ENCODE measurements at places on chromosomes 6 and 20.

DNA sequence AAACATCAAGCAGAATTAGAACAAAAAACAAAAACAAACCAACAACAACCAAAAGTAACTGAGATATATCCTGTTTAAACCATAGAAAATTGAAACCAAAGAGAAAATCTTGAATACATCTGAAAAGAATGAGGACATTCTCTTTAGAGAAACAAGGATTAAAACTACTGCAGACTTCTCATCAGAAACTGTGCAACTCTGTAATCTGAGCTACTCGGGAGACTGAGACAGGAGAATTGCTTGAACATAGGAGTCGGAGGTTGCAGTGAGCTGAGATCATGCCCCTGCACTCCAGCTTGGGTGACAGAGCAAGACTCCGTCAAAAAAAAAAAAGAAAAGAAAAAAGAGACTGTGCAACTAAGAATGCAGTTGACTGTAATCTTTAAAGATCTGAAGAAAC, 153.4 kb downstream of the SYNDIG1 start:
- DNase-seq, result no peak

GRCh38 chr6:154950979-154951344, 44.2 kb upstream of the TIAM2 start:
- no peak for DNase-seq

- DNase-seq, result no peak
Observed at GRCh38 chr6:151257985-151258445, 18.2 kb downstream of the AKAP12 start.

DNA sequence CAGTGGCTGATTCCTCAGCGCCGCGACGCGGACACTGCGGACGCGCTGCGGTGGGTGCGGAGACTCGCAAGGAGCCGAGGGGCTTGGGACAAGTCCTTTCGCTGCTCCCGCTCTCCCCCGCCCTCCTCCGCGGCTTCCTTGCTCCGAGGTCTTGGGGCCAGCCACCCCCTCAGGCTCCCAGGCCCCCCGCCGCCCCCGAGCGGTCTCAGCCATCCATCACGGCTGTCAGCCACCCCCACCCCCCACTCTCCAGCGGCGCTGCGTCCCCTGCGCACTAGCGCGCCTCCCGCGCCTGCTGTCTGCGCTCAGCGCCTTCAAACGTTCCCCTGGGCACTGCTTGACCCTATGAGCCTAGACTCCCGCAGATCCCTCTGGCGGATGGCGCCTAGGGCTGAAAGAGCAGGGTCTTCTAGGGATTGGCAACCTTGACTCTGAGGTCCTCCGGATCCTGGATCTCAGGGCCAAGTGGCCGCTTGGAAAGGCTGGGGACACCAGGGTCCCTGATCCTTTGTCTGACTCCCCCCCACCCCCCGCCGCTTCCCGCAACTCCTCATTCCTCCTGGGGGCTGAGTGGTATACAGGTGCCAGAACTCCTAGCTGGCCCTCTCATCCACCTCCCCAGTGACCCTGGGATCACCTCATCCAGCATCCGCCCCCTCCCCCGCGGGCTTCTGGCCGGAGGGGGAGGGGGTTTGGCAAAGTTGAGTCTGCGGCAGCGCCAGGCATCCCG, 1.4 kb downstream of the SLC12A5 start:
- no peak for DNase-seq

- no peak for DNase-seq
Observed at GRCh38 chr6:125123051-125123450, 30.5 kb upstream of the TPD52L1 start.

GRCh38 chr20:8395956-8396355, 263.9 kb downstream of the PLCB1 start:
- DNase-seq, result no peak

- no peak for DNase-seq
Observed at GRCh38 chr20:47295129-47295813, 61.2 kb downstream of the ZMYND8 start.

GRCh38 chr20:54221996-54222890, 14.4 kb downstream of the PFDN4 start:
- DNase-seq, result peak; percentile 23

DNA sequence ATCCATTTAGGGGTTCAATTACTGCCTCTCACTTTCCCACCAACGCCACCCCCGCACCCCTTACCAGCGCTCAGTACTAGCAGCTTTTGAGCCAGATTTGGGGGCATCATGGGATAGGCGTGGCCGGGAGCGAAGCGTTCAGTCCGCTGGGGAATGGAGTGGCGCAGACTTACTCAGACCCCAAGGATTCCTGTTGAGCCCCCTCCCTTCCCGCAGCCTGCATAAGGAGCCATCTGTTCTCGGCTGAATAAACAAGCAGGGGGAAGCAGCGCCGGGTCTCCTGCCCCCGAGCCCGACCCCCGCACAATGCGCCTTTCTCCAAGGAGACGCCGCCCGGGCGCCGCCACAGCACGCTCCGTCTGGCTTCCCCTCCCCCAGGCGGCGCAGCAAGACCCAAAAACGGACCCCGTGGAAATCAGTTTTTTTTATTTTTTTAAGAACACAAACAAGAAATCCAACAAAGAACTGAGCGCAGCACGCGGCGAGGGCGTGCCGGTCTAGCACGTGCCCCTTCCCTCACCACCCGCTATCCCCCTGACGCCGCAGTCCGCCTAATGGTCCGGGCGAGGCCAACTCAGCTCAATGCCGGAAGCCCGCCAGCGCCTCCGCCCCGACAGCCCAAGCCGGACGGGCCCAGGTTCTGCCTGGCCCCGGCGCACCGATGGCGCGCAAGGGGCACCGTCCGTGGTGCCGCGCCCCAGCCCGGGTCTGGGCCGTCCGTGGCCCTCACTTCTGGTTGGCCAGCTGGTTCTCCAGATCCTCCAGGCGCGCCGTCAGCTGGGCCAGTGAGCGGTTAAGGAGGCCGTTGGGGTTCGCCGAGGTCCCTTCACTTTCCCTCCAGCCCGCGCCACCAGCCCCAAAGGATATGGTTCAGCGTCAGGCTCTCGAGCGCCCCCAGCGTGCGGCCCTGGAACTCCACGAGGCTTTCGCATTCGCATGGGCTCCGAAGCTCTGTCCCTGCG, 13.3 kb upstream of the RBPJL start:
- peak; percentile 31 for DNase-seq

DNA sequence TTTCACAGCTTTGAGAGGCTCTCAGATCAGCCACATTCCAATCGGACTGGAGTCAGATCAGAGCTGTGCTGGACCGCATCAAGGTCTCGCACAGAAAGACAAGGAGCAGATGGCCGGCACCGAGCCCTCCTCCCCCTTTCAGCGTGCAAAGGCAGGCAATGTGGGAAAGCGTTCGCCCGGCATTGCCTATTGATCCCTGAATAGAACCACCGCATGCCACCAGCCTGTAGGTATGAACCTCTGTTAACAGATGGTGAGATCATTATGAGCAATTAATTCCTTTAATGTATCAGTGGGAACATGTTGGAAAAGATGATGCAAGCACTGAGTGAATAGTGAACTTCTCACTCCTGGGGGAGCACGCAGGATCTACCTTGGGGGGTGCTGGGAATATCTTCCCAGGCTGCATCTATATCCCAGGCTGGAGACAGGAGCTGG, 117.5 kb upstream of the ID4 start:
- DNase-seq, result no peak

DNA sequence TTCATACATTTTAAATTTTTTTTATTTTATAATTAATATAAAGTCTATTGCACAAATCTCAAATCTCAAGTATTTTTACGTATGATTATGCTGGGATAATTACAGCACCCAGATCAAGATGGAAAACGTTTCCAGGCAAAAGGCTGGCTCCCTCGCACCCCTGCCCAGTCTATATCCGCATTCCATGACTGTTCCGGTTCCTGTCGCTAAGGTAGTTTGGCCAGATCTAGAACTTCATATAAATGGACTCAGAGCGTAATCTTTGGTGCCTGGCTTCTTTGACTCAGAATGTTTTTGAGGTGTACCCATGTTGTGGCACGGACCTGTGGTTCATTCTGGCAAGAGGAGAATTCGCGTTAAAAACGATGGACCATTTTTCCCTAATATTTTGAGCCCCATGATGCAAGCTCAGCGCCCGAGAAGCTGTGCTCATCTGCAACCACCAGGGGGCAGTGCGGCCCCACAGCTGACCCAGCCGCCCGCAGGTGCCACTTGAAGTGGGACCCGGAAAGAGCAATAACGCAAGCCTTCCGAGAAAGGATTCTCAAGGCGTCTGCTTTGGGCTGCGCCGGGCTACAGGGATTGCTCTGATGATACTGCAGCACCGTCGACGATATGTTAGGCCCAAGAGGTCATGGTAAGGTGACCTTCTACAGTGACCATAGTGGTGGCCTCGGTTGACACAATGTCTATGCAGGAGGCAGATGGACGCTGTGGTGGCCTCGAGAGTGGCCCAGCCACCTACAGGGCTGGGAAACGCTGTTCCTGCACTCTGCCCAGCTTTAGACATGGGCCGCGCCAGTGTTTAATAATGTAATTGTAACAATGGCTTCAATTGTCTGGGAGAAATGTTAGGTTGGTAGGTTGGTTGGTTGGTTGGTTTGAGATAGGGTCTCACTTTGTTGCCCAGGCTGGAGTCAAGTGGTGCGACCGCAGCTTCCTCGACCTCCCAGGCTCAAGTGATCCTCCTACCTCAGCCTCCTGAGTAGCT, 160.1 kb downstream of the ZMYND8 start:
- peak; percentile 43 for DNase-seq

GRCh38 chr6:30615958-30616810, 859 bp downstream of the PPP1R10 start:
- DNase-seq, result no peak

- no peak for DNase-seq
Observed at GRCh38 chr6:127950566-127951145, 49.8 kb upstream of the THEMIS start.

GRCh38 chr20:24823176-24823784, 125.8 kb upstream of the CST7 start:
- no peak for DNase-seq

GRCh38 chr6:87907521-87907920, 140.1 kb upstream of the SPACA1 start:
- no peak for DNase-seq

- peak; percentile 32 for DNase-seq
Observed at GRCh38 chr6:98574984-98575383, 259.4 kb upstream of the POU3F2 start.

DNA sequence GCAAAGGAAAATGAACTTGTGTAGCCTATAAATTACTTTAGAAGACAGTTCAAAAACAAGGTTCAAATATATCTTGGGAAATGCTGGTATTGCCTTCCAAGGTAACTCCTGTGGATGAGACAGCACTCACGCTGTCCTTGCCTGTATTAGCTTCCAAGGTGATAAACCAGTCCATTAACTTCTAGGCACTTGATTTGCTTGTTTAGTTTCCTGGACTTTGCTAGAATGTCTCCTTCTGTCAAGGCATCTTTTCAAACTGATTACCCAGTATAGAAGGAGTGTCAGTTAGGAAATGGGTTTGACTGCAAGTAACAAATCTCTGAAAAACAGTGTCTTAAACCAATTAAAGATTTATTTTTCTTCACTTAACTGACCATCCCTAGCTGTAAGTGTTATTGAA, 103.4 kb upstream of the SLC22A23 start:
- no peak for DNase-seq

DNA sequence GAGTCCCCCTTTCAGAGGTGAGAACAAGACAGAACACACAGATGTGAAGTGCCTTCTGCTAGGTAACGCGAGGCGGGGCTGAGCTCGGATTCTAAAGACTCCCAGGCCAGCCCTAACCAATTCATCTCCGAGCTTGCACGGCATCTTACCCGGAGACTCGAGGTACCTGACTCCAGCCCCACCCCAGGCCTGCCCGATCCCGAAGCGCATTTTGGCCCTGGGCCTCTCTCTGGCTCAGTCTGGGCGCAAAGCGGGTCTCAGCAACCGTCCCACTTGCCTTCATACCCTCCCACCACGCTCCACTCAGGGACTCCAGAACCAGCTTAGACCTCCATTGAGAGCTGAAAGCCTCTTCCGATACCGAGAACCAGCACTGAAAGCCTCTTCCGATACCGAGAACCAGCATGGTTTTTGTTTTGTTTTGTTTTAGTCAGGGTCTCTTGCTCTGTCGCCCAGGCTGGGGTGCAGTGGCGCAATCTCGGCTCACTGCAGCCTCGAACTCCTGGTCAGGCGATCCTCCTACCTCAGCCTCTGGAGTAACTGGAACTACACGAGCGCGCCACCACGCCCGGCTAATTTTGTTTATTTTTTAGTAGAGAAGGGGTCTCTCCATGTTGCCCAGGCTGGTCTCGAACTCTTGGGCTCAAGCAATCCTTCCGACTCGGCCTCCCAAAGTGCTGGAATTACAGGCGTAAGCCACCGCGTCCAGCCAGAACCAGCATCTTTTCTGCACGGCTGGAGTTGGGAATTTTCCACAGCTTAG, 557 bp upstream of the DYNLRB1 start:
- DNase-seq, result peak; percentile 32

DNA sequence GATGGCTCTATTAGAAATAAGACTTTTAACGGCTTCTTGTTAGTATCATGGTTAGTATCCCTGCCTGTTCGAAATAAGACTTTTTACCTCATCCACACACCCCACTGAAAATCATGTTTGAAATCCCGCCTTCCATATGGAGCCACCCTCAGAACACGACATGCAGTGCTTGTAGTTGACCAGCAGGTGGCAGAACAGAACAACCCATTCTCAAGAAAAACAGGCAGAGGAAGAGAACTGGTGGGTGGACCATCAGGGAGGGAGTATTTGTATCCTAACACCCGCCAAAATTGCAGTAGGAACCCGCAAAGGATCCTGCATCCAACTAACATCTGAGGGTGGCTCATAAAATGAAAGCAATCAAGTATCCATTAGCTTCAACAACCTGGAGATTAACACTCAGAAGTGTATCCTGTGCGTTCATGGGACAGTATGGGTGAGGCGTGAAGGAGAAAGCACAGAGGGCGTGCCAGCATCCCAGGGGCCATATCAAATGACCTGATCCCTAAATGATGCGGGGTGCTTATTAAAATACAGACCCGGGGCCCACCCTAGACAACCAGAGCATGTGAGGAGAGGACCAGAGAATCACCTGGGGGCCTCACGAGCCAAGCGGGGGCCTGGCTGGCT, 89.6 kb upstream of the NHSL1 start:
- DNase-seq, result peak; percentile 33

- no peak for DNase-seq
Observed at GRCh38 chr20:42484335-42484734, 705.4 kb downstream of the PTPRT start.

GRCh38 chr6:35733633-35734032, 3.2 kb upstream of the ARMC12 start:
- DNase-seq, result no peak

- DNase-seq, result no peak
Observed at GRCh38 chr6:112409311-112409710, 62.2 kb downstream of the RFPL4B start.
